LHCN-M2 (cell line): ENCODE measurements at places on chromosomes 12 and 14.
A peak's percentile ranks its signal among the peaks of the same experiment; 100 is the strongest.

GRCh38 chr12:31234053-31234840 is 91.7 kb downstream of the SINHCAF start:
- DNase-seq = peak; percentile 45

GRCh38 chr12:69837657-69838415 is 12.8 kb downstream of the MYRFL start:
- no peak for DNase-seq

DNA sequence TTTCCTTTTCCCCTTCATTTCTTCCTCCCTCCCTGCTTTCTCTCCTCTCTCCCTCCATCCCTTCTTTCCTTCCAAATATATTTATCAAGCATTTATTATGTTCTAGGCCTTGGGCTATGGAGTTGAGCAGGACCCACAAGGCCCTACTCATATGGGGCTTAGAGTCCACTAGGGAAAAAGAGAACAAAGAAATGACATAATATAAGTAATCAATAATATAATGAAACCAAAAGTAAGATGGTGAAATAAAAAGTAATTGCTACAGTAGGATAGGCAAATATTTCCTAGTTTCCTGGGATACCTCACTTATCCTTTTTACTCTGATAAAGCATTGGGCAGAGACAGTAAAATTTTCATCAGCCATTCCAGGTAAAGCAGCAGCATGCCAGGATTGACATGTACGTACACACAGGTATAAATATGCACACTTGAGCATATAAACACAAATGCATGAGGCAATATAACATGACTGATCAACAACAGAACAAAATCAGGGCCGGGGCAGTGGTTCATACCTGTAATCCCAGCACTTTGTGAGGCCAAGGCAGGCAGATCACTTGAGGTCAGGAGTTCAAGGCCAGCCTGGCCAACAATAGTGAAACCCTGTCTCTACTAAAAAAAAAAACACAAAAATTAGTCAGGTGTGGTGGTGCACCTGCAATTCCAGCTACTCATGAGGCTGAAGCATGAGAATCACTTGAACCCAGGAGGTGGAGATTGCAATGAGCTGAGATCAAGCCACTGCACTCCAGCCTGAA is 35.5 kb upstream of the CSRP2 start:
- DNase-seq = no peak

DNA sequence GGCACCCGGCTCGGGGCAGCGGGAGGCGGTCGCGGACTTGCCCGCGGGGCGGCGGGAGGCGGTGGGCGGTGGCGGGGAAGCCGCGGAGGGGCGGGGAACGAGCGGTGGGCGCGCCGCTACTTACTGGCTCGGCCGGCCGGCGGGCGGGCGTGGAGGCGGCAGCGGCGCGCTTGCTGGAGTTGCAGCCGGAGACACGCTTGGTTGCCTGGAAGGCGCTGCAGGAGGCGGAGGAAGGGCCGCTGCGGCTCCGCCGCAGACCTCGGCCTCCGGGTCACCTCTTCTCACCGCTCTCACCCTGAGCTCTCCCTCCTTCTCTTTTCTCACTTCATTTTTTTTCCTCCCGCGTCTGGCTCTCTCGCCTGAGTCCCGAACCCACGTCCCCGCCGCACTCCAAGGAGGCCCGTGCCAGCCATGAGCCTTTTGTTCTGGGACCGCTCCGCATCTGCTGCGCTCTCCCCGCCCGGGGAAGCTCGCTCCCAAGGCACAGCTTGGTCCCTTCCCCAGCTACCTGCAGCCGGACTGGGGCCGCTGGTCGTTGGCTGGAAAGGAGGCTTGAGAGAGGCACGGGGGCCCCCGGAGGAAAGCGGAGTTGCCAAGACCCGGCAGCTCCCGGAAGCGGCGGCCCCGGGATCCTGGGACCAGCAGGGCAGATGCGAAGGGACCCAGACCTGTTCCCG is 592 bp upstream of the KCNK10 start:
- no peak for DNase-seq

DNA sequence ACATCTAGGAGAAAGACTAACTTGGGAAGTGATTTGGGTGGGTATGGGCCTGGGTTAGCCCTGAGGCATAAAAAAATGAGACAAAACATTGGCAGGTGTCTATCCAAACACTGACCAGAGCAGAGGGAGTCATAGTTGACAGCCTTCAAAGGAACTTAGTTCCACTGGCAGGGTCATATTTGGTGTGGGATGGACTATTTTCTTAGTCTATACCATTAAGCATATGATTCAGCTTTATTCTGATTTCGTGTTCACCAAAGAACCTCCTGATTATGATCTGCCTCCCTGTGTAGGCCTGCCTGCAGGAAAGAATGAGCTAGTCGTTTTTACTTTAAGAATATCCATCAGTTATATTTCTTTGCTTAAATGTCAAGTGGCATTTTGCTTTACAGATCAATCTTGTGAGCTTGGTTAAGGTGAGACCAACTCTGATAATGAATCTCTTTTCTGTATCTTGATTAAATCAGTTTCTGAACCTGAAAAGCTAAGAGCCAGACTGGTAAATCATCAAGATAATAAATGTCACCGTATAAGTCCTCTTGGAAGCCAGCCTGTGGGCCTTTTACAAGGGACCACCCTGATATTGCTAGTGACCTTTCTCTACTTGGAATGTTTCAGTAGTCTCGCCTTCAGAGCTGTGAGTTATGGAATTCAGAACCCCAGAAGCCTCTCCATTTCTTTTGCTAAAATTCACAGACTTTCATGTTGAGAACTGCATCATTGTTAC is 182.9 kb downstream of the MON2 start:
- no peak for DNase-seq

GRCh38 chr12:53300187-53300586 is 692 bp downstream of the MYG1 start:
- DNase-seq = peak; percentile 23

DNA sequence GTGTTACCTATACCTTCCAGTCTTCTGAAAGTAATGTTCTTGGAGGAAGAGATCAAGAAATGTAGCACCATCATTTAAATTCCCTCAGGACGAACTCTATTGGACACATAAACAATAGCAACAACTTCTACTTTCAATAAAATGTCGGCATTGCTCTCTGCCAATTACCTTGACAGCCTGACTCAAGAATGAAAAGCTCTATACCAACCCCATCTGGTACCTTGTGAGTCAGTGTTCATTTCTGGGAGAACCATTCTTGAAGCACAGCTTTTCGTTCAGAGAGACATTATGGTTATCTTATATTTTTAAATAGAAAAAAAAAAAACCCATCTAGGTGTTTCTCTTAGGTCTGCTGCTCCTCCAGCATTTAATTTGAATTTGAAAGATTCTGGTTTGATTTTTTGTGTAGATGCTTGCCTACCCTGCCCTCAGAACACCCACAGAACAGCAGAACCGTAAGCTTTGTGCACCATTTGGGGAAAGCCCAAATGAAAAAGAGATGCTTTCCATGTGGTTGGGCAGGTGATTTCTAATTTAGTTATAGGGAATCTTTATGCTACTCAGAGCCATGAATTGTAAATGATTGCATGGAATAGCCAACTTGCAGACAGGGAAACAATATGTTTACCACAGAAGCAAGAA is 156.0 kb downstream of the SAMD4A start:
- DNase-seq = peak; percentile 49

GRCh38 chr12:24742378-24742777 is 206.5 kb downstream of the BCAT1 start:
- no peak for DNase-seq

- no peak for DNase-seq
These were observed 137.5 kb downstream of the FSCB start for GRCh38 chr14:44369401-44370123.

- DNase-seq = peak; percentile 97
These were observed 157.9 kb upstream of the PARP11 start for GRCh38 chr12:4030929-4031702.

- no peak for DNase-seq
These were observed 190.4 kb upstream of the CPNE8 start for GRCh38 chr12:39095636-39096330.

DNA sequence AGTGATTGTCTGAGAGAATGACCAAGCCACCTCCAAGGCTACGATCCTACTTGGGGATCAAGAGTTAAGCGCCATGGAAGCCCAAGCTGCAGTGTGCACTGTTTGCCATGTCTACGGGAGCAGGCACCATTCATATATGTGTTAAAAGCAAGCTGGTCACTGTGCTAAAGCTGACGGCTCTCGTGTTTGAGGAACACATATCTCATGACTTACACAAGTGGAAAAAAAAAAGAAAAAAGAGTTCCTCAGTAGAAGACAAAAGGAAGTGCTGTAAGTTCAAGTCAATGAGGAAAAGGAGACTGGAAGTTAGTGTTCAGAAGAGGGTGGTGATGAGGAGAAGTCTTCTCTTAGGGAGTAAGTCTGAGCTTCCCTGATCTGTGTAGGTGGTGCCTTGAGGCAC is 4.9 kb upstream of the PTCSC3 start:
- no peak for DNase-seq

DNA sequence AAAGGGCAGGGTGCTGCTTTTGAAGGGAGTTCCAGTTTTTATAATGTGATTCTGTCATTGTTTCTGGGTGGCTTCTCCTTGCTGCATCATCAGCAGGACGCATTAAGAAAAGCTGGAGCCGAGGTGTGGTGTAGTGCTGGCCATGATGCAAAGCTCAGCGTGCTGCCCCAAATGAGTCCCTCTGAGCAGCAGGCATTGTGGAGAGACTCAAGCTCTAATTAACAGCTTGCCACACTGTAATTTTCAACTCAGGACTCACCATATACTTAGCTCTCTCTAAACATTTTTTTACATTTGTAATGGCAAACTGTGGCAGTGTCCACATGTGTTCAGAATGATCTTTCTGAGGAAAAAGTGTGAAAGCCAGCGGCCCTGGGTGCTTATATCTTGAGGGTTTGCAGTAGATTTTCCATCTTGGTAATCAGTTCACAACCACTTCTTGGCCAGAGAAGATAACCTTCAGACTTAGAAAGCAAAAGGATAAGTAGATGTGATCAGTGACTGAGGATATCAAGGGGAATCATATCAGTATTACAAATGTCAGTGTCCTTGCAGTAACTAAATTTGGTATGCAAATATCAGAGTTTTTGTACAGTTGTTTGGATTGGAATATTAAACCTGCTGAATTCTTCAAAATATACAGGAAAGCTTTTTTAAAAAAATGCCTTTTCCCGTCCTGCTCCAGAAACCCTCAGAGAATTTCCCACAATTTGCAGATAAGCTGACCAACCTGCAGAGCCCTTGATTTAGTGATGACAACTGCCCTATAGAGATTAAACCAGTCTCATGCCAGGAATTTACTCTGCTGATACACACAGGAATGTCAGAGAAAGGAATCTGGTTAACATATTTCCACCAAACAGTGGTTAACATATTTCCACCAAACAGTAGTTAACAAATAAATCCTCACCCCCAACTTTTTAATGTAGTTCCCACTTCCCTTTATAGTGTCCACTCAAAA is 63.6 kb downstream of the DAAM1 start:
- peak; percentile 54 for DNase-seq

GRCh38 chr12:42426746-42427145 is 100.8 kb downstream of the PPHLN1 start:
- DNase-seq = peak; percentile 55

- DNase-seq = no peak
These were observed 146.6 kb downstream of the ANO2 start for GRCh38 chr12:5798242-5799015.

DNA sequence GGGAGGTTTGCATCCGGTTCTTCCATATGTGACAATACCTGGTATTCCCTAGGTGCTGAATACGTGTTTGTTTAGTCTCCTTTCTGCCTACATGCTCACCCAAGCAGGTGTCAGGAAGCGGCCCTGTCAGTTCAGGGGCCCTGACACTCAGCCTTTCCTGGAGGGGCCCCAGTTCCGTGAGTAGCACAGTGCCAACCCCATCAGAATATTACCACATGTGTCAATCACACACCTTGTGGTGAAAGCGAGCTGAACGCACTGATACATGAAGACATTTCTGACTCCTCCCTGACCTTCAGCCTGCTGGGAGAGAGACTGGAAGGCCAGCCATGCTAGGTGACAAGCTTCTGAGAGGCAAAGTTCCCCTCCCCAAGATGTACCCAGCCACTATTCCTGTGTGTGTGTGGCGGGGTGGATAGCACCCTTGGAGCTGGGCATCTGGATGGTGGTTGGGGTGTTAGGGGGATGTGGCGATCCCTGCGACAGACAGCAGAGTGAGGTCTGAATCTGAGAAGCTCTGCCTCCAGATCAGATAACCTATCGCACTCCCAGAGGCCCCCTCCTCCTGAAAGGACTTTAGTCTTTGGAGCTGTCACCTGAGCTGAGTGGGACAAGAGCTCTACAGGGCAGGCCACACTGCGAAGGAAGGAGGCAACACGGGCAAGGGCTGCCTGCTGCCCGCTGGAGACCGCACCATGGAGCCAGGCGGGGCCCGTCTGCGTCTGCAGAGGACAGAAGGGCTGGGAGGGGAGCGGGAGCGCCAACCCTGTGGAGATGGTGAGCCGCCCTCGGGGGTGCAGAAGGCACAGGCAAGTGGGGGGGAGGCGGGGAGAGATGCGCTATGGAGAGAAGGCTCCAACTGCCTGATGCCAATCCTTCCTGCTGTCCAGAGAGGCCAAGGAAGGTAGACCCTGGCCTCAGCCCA is at the start of gene SOAT2:
TSS of gene SOAT2 (plus strand) at position 604 of the 925 bp plus-strand sequence. CDS start at position 696, 92 bp downstream.
- no peak for DNase-seq

DNA sequence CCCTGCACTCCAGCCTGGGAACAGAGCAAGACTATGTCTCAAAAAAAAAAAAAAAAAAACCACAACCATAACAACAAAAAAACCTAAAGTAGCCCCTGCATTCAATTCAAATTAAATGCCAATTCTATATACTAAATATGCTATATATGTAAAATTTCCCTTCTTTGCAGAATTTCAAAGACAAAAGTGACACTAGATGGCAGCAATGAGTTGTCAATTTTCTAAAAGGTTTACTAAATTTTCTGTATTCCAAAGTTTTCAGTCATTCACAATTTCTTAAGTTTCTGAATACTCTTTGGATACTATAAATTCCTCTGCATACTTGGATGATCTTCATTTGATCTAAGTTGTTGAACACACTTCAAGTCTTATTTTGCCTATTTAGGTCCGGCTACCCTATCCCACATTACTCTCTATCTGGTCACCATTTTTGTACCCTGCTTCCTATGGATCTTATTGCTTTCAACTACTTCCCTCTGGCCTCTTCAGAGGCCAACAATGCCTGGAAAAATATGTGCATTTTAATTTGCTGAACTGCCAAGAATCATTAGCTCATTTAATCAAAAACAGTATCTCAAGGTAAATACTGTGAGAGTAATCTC is 27.9 kb downstream of the HNRNPC start:
- peak; percentile 31 for DNase-seq
